ENCODE measurements at places on chromosomes 11 and 22.
A peak's percentile ranks its signal among the peaks of the same experiment; 100 is the strongest.

DNA sequence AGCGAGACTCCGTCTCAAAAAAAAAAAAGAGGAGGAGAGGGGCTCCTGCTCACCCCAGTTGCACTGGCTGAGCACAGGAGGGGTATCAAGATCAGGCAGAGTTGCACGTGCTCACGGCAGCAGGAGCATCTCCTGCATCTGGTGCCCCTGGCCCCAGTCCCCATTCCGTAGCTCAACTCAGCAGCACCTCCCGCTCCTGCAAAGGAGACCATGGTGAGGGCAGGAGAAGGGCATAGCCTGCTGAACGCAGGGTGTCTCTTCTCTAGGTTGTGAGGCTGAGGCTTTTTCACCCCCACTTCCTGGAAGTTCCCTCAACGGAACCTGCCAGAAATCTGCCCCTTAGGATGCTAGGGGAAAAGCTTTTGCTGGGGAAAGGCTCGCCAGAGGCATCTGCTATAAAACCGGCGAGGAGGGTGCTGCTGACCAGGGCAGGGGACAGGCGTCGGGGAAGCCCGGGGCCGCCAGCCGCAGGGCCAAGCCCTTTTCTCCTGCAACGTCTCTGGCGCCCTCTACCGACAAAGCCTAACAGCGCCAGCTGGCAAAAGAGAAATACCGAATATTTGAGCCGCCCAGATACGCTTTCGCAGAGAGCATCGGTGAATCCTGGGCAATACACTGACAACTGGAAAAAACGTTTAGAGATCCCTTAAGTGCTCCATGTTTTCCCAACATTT is 1.0 kb upstream of the PPP6R2 start:
- DNase-seq: peak; percentile 67

GRCh38 chr11:10611979-10612862 is 43.8 kb upstream of the LYVE1 start:
- no peak for DNase-seq

DNA sequence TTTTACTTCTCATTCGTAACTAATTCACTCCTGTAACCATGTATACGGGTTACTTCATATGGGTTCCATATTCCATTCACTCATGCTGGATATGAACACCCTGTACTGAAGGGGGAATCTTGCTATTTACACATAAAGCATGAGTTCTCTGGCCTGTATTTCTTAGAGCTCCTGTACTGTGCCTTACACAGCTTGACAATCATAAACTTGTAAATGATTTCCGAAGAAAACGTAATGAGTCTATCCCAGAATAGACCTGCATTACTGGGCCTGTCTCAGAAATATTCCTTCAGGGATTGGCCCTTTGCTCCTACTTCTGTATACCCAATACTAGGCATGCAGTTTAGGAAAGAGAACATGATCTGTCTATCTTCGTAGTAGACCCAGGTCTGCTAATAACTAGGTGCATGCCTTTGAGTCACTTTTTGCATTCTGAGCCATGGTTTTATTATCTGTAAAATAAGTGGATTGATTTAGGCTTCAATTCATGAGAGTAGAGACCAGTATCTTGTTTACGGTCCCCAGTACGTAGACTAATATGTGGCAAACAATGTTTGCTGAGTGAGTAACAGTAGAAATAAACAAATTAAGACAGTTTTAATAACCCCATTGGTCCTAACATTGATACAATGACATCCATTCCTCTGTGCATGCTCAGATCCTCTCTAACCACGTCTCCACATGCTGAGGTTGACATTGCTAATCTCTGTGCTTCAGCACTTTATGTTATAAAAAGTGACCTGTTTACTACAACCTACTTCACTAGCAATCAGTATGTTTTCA is 1.2 kb downstream of the CCDC34 start:
- DNase-seq: no peak

DNA sequence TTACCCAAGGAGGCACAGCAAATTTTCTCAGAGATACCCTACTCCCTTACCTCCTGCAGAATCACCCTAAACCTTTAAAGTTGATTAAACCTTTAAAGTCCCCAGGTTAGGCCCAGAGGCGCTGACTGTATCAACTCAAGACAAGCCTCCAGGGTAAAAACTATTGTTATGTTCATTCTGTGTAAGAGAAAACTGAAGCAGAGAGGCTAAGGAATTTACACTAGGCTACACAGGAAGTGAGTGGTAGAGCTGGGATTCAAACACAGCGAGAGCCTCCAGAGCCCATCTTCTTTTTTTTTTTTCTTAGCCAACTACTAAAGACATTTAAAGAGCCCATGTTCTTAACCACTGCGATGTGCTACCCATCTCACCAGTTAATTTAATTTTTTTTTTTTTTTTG is 56.3 kb upstream of the GRK3 start:
- no peak for DNase-seq

DNA sequence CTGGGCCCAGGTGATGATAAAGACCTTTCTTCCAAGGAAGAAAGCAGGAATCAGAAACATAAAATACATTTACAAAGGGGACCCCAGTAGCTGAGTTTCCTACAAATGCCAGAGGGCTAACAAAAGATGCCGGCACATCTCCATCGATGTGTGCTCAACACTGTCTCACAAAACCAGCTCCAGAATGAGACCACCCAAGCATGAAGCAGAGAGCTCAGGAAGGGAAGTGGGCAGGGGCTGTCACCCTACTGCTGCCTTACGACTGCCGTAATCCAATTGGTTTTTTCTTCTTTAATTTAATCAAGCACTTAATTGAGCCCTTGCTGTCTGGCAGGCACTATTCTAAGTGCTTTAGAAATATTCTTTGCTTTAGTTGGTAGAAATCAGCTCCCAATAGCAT is 26.1 kb downstream of the SMCO4 start:
- DNase-seq: no peak

GRCh38 chr11:112113539-112114457 is 27.1 kb downstream of the SDHD start:
- DNase-seq: no peak

GRCh38 chr22:46185283-46185682 is 35.0 kb downstream of the PPARA start:
- DNase-seq: no peak

DNA sequence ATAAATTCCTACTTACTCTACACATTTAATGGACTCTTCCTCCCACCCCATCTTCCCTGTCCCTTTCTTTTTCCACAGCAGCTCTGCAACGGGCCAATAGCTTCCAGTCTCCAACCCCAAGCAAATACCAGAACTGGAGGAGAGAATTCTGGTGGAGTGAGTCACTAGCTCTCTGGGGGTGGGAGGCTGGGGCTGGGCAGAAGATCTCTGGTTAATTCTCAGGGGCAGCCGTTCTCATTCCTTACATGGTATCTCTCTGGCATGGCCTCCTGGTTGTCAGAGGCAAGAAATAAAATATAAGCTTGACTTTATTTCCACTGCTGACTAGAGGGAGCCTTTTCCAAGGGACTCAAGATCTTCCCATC is 90.4 kb upstream of the PARVA start:
- DNase-seq: no peak

DNA sequence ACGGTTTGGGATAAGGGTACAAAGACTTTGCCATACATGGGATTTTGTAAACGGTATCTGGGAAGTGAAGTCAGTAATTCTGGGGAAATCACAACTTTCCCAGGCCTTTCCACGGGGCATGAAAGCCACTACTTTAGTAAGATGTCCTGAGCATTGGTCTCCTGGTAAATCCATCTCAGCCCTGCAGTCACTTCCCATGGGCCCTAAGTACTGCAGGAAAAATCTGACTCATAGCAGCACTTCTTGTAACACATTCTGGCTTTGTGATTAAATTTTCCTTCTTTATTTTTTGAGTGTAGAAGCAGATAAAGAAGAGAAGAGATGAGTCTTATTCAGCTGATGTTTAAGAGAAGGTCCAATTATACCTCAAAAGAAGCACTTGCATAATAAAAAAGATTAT is 67.6 kb downstream of the BLID start:
- DNase-seq: no peak

DNA sequence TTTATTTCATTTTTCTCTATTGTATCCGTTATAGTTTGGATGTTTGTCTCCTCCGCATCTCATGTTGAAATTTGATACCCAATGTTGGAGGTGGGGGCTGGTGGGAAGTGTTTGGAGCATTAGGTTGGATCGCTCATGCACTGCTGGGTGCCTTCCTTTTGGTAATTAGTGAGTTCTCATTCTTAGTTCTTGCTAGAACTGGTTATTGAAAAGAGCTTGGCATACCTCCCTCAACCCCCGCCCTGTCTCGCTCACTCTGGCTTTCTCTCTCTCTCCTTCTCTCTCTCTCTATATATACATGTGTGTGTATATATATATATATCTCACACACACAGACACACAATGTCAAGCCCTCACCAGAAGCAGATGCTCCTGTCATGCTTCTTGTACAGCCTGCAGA is 978.7 kb downstream of the DLG2 start:
- DNase-seq: no peak

DNA sequence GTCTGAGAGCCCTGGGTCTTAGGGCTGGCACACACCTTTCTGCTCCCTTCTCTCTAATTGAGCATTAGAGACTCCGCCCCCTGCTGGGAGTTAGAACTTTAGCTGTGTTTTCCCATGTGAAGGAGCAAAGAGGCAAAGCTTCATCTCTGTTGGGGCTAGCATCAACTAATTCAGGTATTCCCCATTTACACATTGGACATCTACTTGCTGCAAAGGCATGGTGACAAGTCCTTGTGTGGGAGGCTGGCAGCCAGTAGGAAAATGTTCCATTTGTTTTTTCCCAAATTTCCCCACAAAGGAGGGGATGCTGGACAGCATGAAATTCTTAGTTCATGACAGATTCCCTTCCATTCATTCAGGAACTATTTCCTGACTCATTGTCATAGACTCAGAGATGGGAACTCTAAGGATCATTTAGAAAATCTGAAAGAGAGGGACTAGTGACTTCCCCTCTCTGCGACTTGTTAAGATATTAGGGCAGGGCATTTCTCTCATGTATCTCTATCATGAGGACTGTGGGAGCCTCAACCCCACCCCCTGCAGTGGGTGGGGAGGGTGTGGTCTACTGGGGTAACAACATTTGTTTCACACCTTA is 3.6 kb downstream of the CD44 start:
- no peak for DNase-seq

GRCh38 chr11:125308246-125308645 is 143.7 kb downstream of the PKNOX2 start:
- no peak for DNase-seq

- no peak for DNase-seq
Measured at GRCh38 chr11:65329944-65330403, 3.7 kb upstream of the DPF2 start.

DNA sequence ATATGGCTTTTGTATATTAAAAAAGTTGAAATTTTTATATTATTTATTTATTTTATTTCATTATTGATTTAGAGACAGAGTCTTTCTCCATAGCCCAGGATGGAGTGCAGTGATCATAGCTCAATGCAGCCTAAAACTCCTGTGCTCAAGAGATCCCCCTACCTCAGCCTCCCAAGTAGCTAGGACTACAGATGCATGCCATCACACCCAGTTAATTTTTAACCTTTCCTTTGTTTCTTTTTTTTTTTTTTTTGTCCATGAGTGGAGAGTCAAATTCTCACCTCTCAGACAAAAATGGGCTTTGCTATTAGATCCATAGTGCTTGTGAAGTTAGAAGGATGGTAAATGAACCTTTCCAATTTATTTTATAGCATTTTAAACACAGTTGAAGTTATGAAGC is 182.5 kb downstream of the SOX6 start:
- DNase-seq: no peak

DNA sequence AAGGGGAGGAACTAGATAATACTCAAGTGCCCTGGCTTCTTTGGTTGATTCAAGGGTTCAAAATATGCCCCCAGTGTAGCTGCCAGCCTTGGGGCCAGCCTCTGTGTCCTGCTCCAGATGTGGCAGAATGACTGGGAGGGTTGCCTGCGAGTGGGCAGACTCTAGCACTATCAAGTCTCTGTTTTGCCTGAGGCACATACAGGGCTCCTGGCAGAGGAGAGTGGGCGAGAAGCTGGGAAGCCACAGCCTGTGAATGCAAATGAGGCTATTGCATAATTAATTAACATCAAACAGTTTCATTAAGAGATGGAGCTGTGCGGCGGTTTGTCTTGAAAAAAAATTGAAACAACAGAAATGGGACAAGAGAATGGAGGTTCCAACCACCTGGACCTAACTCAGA is 50.8 kb downstream of the BUD13 start:
- no peak for DNase-seq

- no peak for DNase-seq
Measured at GRCh38 chr22:42116848-42117424, 13.7 kb downstream of the CYP2D6 start.

GRCh38 chr11:111912535-111912934 is at the start of gene HSPB2:
HSPB2 (plus strand) TSS chr11:111912734; CDS start chr11:111912830, 96 bp downstream.
- no peak for DNase-seq

DNA sequence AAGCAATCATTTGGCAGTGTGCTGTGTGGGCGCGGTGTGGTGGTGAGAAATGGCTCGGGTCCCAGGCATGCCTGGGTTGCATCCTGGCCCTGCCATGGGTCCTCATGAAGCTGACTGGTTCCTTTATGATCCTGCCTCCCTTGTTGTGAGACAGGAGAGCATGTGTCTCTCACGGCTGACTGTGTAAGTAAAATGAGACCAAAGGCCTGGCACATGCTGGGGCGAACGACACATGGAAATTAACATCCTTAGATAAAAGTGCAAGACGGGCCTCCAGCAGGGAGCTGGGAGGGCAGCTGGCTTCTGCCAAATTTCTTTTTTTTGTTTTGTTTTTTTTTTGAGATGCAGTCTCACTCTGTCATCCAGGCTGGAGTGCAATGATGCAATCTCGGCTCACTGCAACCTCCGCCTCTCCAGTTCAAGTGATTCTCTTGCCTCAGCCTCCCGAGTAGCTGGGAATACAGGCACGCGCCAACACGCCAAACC is 9.4 kb upstream of the FBLN1 start:
- DNase-seq: no peak

- no peak for DNase-seq
Measured at GRCh38 chr11:73939096-73939495, 11.7 kb upstream of the DNAJB13 start.

Data from urinary bladder (tissue), 4 donors.